Ascending aorta (tissue), 2 donors: ENCODE measurements at places on chromosomes 6 and 20.

DNA sequence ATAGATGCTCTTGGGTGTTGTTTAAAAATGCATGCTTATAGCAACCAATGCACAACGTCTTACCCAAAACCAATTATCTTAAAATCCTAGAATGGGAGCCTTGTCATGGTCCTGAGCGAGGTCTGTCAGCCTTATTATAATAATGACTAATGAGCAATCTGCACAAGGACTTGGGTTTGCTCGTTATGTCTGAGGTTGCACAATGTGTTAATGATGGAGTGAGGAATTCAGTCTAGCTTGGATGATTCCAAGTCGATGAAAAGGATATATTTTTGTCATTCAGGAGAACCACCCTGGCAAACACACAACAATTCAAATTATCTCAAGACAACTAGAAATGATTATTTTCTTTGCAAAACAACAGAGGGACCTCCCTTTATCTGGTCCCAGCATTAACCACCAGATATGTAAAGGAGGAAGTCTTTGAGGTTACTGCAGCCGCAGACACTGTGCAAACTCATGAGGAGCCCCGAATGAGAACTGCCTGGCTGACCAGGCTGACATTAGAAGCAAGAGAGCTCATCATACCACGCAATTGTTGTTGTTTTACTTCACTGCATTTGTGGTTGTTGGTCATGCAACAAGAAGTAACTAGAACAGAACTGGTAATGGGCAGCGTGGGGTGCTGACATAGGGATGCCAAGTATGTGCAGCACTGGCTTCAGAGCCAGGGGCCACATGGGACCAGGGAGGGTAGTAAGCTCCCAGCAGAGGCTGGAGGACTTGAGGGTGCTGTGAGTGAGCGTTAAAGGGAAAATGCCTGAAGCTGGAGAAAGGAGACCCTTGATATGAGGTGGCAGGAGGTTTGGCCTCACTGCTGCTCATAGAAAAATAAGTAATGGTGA is 488.3 kb downstream of the CDH26 start:
- DNase-seq, result no peak

DNA sequence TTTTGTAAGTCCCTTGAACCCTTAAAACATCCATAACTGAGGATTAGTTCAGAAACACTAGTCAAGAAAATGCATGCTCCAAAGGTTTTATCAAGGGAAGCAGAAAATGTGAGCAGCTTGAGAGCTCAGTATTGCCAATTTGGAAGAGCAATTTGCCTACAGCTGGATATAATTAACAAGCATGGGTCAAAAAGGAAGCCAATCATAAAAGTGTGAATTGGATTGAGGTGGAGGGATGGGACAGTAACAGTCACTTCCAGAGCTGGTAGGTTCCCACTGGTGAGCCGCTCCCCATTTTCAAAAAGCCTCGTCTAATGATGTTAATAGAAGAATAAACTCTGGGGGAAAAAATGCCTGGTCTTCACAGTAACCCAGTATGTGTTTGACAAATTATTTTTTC is 5.0 kb upstream of the PTPRK start:
- DNase-seq, result no peak

GRCh38 chr6:101090281-101090680 is 209.2 kb upstream of the ASCC3 start:
- no peak for DNase-seq

GRCh38 chr6:15255481-15255880 is 9.6 kb downstream of the JARID2 start:
- DNase-seq, result no peak

GRCh38 chr20:59299945-59300332 is 472 bp upstream of the EDN3 start:
- no peak for DNase-seq

DNA sequence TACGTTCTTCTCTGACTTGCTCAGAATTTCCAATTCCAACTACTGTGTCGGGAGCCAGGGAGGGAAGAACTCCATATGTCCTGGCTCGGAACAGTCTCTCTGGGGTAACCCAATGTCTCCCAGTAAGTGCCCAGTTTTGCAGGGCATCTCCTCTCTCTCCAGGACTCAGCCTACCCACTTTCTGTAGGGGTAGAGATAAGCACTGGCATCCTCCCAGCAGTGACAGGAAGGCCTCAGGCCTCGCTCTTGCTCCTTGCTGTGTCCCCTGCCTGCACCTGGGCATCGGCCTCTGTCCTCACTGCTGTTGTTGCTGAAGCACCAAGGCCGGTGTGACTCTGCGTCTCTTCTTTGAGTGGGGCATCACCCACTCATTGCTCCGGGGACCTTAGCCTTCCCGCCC is 388.9 kb upstream of the JARID2 start:
- no peak for DNase-seq

DNA sequence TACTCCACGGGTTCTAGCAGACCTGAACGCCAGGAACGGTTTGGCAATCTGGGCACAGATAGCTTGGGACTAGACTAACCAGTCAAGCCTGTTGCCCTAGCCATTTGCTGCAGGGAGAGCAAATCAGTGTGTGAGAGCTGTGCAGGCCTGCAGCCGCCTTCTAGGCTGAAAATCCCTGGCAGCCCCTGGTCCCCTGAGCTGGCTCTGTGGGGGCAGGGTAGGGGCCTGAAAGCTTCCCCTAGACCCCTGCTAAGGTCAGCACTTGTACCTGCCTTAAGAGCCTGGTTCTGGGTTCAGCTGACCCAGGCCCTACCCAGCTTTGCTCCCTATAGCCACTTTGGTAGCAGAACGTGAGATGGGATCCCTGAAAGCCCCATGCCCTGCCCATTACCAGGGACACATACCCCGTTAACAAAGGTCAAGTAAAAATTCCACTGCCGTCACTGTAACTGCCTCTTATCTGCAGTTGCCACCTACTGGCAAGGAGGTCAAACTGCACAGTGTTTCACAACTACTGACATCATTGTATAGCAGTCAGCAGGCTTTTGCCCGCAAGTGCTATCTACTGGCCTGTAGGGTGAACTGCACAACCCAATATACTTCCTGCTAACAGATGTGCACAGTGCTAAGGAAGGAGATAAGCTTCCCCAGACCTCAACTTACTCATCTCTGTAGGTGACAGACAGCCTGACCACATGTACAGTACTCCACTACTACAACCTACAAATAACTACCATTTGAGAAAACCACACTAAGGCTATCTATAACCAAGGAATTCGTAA is 95.1 kb upstream of the OLIG3 start:
- no peak for DNase-seq

GRCh38 chr6:152746172-152746553 is 4.4 kb upstream of the VIP start:
- no peak for DNase-seq

- DNase-seq, result no peak
Measured at GRCh38 chr20:44264287-44264686, 17.2 kb downstream of the GDAP1L1 start.

- DNase-seq, result no peak
Measured at GRCh38 chr20:21607971-21608725, 94.3 kb upstream of the NKX2-2 start.

GRCh38 chr6:85685713-85686112 is 43.0 kb upstream of the SYNCRIP start:
- no peak for DNase-seq

GRCh38 chr20:62900692-62901584 is 25.4 kb downstream of the DIDO1 start:
- no peak for DNase-seq

- no peak for DNase-seq
Measured at GRCh38 chr20:8456765-8457164, 324.7 kb downstream of the PLCB1 start.

DNA sequence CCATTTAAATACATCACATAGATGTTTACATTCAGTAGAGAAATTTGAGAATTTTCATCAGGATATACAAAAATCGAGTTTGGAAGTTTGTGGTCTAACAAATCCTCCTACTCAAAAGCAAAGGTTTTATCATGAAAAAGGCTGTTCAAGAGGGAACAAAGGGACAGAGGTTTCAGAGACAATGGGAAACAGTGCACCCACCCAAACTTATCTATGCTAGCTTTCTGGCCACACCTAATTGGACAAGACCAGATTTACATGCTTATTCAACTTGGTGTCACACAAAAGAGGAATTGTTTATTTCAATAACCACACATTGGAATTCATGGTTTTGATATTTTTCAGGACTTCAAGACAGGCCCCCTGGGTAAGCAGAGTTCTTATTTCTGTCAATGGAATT is 28.4 kb upstream of the RSPO3 start:
- DNase-seq, result no peak

DNA sequence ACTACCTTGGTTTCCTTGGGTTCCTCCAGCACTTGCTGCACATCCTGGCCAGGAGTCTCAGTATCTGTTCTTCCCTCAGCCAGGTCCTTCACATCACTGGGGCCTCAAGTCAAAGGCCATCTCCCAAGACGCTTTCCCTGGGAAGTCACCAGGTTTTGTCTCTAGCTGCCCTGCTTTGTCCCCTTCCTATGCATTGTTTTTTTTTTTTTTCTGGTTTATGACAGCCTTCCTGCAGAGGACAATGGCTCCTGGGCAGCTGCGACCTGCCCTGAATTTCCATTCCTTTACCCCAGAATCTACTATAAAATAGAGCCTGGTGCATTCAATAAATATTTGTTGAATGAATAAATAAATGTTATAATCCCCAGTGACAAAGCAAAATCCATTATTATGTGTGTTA is 687.3 kb downstream of the QKI start:
- no peak for DNase-seq

DNA sequence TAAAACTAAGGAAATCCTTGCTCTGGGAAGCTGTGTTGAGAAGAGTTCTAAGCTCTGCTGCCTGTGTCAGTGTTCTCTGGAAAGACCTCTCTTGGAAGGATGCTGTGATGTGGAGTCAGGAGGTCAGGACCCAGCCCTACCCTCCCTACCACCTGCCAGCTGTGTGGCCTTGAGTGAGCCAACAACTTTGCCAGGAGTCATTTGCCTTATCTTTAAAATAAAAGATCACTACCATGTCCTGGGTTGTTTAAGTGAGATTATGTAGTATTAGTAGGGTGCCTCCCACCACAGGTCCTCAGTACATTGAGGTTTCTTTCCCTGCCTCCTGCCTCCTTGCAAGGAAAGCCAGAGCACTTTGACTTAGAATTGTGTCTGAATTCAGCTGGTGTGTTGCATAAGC is 64.9 kb downstream of the FOXO3 start:
- no peak for DNase-seq

DNA sequence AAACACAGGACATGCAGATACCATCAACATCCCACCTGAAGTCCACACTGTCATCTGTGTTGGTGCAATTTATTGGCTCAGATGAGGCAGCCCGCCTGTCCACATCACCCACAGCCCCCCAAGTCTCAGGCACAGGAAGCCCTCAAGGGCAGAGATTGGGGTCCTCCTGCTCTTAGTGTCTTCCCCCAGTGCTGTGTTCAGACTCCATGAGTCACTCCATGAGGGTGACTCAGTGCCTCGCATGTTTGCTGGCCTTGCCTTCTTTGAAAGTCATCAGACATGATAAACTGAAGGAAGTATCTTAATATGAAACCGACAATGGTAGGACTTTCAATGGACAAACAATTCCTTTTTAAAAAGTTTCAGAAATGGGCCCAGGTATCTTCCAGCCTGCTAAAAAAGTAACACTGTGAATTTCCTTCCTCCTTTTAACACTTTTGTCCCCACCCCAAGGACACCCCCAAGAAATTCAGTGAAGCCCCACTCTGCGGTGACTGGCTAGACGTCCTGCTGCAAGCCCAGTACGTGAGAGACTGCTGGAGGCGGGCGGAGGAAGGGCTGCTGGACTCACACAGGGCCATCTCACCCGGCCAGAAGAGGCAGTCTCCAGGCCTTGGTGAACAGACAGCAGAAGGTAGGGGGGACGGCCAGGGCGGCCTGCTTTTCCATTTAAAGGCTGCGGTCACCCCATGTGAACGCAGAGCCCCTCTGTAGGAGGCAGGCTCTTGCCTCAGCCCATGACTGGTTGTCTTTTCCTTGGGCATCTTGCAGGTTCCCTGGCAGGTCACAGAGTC is 43.0 kb upstream of the KCNK16 start:
- DNase-seq, result no peak

GRCh38 chr6:52189974-52190373 is 3.8 kb downstream of the IL17A start:
- DNase-seq, result no peak

DNA sequence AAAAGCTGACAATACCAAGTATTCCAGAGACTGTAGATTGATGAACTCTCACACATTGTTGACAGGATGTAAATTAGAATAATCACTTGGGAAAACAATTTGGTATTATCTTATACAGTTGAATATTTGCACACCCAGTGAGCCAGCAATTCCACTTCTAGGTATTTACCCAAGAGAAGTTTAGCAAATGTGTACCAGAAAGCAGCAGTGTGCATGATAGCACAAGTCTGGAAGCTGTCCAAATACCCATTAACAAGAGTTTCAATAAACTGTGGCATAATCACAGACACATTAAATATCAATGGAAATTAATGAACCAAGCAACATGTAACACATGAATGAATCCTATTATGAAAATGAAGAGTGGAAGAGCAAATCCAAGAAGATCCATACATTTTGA is 233.6 kb downstream of the TPBG start:
- no peak for DNase-seq

DNA sequence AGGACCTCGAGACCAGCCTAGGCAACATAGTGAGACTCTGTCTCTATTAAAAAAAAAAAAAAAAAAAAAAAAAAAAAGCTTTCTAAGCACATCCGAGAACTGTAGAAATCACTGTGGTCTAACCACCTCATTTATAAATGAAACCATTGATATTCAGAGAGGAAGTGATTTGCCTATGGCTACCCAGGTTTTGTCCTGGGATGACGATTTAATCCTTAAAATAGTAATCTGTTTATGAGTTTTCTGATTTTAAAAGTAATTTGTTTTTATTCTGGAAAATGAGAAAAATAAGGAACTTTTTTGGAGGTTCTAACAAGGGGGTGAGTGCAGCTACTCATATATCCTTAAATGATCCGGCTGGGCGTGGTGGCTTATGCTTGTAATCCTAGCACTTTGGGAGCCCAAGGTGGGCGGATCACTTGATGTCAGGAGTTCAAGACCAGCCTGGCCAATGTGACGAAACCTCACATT is 6.5 kb upstream of the BTN3A2 start:
- no peak for DNase-seq

GRCh38 chr6:137893726-137894125 is 26.7 kb downstream of the TNFAIP3 start:
- DNase-seq, result no peak

DNA sequence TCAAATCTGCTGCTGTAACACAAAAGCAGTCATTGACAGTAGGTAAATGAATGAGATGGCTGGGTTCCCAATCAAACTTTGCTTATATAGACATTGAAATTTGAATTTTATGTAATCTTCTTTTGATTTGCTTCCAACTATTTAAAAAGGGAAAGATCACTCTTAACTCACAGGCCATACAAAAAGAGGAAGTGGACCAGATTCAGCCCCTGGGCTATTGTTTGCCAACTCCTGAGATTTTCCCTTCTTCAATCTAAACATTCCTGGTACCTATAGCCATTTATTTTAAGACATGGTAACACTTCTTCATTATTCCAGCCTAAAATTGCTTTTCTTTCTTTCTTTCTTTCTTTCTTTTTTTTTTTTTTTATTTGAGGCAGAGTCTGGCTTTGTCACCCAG is 260.6 kb downstream of the TFAP2A start:
- no peak for DNase-seq

GRCh38 chr6:41508479-41508878 is 37.7 kb upstream of the FOXP4 start:
- no peak for DNase-seq
